ENCODE measurements at places on chromosomes 11 and 22.
A peak's percentile ranks its signal among the peaks of the same experiment; 100 is the strongest.

DNA sequence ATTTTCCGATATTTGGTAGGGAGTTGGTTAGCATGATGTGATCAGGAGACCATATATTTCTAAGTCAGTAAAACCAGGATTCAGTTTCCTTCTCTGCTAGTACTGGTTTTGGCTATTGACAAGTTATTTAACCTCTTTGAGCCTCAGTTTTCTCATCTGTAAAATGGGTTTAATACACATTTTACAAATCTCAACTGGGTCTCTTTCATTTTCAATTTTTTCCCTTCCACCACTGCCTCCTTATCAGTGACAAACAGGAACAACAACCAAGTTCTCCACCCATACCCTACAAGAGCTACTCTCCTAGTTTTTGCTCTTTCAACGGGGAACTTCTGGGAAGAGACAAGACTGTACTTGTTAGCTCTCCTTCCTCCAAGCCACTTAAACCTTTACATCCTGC is 6.2 kb upstream of the APLP2 start:
- DNase-seq, result no peak

DNA sequence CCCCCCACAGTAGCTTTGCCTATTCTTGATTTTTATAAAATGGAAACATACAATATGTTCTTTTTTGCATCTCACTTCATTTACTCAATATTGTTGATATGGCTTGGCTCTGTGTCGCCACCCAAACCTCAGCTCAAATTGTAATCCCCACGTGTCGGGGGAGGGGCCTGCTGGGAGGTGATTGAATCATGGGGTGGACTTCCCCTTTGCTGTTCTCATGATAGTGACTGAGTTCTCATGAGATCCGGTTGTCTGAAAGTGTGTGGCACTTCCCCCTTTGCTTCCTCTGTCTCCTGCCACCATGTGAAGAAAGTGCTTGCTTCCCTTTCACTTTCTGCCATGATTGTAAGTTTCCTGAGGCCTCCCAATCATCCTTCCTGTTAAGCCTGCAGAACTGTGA is 431.3 kb downstream of the MN1 start:
- DNase-seq, result peak; percentile 58

DNA sequence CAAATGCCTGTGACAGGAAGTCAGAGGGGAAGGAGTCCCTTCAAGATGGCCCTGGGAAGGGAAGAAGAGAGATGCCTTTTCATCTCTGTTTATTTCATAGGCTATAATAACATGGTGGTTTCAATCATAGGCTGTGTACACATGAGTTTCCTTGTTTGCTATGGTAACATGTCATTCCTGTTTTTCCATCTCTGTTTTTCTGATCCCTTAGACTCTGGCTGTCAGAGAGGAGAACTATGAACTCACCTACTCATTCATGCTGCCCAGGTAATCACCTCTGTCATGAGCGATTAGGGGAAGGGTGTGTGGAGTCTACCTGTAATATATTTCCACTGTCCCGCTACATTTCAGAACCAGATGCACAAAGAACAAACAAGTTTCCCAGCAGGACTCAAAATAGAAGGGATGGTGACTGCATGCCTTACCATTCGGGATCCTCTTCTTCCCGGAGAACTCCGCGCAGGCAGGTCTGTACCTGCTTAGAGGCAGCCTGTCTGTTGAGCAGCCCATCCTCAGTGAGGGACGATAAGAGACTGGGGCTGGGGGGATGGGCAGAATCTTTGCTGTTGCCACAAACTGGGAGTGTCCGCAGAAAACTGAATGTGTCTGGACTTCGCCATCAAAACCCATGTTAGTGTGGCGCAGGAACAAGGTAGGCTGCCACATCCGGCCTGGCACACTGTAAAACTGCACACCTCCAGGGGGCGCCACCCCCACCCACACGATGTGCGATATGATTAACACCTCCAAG is 7.1 kb upstream of the PEX26 start:
- no peak for DNase-seq

- DNase-seq, result no peak
Observed at GRCh38 chr22:49395617-49396016, 432.1 kb downstream of the BRD1 start.
